Stimulated activated CD4-positive, alpha-beta T cell treated with anti-CD3 and anti-CD28 coated beads, Interleukin-15, amount 100 ng/mL, for 48 hours (primary cell): ENCODE measurements at places on chromosomes 16 and 17.

- no peak for DNase-seq
Observed at GRCh38 chr17:72244494-72244893, 123.7 kb downstream of the SOX9 start.

DNA sequence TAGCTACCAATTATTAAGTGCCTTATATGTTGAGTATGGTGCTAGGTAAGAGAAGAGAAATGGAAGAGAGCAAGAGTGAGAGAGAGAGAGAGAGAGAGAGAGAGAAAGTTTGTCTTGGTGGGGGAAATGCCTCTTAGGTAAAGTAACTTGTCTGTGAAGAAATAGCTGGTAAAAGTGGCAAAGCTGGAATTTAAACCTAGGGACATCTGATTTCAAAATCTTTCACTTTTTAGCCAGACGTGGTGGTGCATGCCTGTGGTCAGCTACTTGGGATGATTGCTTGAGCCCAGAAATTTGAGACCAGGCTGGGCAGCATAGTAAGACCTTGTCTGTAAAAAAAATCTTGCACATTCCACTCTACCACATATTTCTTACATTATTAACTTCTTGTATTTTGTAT, 23.0 kb upstream of the CDR2 start:
- DNase-seq: no peak

DNA sequence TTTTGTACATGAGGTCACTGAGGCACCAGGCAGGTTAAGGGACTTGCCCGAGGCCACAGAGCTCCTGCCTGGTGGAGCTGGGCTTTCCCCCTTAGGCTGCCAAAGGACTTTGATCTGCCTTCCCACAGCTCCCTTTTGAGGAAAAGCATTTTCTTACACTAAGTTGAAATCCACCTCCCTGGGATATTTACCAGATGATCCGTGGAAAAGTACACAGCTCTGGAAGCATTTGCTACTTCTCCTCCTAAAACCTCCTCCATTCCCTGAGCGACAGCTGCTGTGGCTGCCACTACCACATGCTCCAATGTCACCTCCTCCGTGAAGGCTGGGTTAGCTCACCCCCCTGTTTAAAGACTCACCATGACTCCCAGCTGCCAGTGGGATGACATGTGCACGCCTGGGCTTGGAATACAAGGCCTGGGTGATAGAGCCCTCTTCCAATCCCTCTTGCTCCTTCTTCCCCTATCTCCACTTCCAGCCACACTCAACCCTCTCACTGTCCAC, 1.2 kb upstream of the MPRIP start:
- DNase-seq: no peak

DNA sequence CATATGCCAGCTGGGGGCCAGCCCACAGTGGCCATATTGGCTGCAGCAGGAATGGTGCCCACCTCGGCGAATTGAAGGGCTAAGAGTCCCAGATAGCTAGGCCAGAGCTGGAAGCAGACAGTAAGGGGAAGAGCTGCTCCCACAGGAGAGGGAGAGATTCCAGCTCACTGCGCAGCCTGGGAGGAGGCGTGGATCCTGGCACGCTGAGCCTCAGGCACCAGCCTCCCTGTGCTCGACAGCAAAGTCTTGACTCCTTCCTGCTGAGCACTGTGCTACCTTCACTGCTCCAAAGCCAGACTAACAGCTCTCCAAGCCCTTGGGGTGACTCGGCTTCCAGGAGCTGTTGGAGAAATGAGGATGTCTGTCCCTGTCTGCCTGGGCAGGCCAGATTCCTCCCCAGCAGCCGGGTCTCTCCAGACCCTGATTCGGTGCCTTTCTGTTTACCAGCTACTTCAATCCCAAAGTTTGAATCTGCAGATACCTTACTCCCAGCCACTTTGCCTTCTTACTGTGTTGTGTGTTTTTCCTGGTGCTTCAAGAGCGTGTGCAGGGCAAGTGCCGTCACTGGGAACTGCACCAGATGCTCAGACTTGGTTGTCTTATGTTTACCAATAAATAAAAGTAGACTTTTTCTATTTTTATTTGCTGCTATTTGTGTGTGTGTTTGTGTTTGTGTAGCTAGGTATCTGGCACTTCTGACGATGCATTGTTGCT, 9.1 kb downstream of the CBX2 start:
- no peak for DNase-seq

GRCh38 chr16:86343027-86343795, 167.1 kb upstream of the FOXF1 start:
- no peak for DNase-seq

DNA sequence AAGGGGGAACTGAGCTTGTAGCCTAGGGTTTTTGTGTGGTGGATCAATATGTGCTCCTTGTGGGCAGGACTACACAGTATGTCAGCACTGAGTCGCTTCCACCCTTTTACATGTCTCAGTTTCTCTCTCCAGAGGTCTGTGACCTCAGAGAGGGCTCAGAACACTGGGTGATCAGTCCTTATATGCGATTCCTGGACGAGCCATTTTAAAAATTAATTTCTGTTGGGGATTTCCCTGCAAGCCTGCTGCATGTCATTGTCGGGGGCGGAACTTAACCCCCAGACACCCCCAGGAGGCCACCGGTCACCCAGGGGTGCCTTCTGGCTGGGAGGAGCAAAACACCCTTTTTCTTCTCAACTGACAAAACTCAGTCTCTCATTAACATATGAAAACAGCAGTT, 14.1 kb downstream of the DHRS7B start:
- no peak for DNase-seq

GRCh38 chr16:75080205-75081029, 36.2 kb downstream of the LDHD start:
- no peak for DNase-seq

GRCh38 chr16:27721531-27722181, 171.7 kb downstream of the KATNIP start:
- DNase-seq: no peak

- no peak for DNase-seq
Observed at GRCh38 chr16:272633-273546, 2.9 kb downstream of the RGS11 start.

- DNase-seq: no peak
Observed at GRCh38 chr17:21351366-21352065, 24.6 kb upstream of the KCNJ12 start.

- no peak for DNase-seq
Observed at GRCh38 chr17:17104494-17104893, 62.2 kb downstream of the MPRIP start.

GRCh38 chr16:64168371-64168770, 953.5 kb downstream of the CDH11 start:
- no peak for DNase-seq

DNA sequence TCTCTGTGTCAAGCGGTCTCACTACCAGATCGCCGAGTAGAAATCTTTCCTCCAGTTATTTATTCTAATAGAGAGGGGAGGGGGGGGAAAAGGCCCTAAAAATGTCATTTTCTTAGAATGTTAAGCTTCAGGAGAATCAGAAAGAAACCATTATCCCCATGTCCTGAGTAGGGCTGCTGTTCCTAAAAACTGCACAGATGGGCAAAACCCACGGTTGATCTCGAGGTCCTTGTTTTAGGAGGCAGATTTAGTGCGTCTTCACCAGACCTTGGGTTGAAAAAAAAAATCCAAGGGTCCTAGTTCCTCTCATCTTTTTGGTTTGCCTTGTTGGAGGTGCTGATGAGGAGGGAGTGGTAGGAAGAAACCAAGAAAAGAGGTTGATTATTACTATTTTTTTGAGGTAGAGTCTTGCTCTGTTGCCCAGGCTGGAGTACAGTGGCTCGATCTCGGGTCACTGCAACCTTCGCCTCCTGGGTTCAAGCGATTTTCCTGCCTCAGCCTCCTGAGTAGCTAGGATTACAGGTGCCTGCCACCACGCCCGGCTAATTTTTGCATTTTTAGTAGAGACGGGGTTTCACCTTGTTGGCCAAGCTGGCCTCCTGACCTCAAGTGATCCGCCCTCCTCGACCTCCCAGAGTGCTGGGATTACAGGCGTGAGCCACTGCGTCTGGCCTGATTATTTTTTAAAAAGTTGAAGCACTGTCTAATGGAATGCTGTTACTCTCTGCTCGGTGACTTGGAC, 1.4 kb downstream of the CBFB start:
- DNase-seq: no peak

- DNase-seq: no peak
Observed at GRCh38 chr16:886802-887731, 83.7 kb downstream of the LMF1 start.

- peak; percentile 52 for DNase-seq
Observed at GRCh38 chr17:40516581-40517285, 15.3 kb upstream of the TNS4 start.

DNA sequence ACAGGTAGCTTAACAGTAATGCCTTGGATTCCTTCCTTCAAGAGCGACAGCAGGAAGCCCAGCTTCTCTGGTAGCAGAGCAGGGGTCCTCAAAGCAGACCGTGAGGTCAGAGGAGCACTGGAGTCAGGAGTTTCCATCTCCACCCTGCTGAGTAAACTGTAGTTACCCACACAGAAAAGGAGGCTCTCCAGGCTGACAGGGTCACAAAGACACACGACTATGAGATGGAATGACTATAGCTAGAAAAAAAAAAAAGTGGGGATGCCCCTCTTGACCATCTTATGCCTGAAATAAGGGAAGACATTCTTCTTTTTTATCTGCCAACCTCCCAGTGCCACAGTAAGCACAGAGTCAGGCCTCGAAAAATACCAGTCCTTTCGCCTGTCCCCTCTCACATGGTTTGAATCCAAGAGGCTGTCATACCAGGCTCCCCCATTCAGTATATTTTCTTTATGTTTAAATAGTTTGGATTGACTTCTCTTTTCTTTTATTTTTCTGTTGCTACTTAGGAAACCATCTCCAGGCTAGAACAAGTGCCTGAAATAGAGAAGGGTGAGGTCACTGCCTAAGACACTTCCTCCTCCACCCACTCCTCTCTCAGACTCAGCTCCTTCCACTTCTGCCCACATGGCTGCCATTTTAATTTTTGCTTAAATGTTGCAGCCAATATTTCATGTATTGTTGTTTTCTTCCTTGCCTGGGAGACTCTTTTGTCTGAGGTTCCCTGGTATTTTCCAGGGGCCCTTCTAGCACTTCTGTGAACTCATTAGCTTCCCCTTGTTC, 707.4 kb downstream of the MAF start:
- DNase-seq: no peak

GRCh38 chr16:55221836-55222235, 102.2 kb upstream of the IRX6 start:
- DNase-seq: no peak

- peak; percentile 51 for DNase-seq
Observed at GRCh38 chr16:30949650-30950515, 1.0 kb downstream of the ORAI3 start.

- DNase-seq: no peak
Observed at GRCh38 chr16:677316-678190, 2.1 kb downstream of the RHBDL1 start.

DNA sequence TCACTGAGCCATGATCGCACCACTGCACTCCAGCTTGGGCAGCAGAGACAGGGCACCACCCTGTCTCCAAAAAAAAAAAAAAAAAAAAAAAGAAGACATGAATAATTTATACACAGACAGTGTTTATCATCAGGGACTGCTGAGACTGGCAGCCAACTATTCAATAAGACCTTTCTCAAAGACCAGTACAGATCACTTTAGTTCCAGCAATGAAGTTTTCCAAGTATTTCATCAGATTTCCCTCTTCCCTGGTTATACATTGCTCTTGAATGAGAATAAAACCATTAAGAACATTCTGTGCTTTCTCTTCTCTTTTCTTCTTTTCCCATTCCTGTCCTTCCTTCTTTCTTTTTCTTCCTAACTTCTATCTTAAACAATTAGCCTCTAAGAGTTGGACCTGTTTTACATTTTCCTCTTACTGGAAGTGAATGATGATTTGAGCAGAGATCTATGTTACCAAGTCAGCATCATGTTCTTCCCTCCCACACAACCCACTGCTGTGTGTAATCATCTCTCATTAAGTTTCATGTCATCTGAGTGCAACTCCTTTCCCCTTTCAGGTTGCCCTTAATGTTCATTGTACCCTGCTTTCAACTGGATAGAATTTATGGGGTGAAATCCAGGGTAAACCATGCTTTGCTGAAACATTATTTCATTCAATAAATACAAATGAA, 35.9 kb upstream of the SMIM36 start:
- DNase-seq: no peak

GRCh38 chr16:88988980-88989811, 12.2 kb upstream of the CBFA2T3 start:
- no peak for DNase-seq

DNA sequence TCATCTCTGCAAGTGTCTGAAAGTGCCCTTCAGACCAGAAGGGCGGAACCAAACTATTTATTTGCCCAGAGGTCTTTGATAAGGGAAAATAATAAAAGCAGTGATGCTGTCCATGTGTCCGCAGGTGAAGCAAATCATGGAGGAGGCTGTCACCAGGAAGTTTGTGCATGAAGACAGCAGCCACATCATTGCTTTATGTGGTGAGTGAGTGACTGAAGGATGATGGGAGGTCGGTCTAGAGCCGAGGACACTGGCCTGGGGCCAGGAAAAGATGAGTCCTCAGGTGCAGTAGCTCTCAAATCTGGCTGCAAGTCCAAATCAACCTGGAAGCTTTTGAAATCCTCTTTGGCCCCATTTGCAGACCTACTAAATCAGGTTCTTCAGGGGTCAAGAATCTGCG, 6.1 kb downstream of the SGSM2 start:
- no peak for DNase-seq

GRCh38 chr16:49639739-49640431, 216.0 kb downstream of the ZNF423 start:
- no peak for DNase-seq
